Right ventricle myocardium inferior (tissue), 1 donor: ENCODE measurements at places on chromosomes 2 and 18.
A peak's percentile ranks its signal among the peaks of the same experiment; 100 is the strongest.

GRCh38 chr2:39419282-39420223, 17.5 kb downstream of the MAP4K3 start:
- DNase-seq = no peak

DNA sequence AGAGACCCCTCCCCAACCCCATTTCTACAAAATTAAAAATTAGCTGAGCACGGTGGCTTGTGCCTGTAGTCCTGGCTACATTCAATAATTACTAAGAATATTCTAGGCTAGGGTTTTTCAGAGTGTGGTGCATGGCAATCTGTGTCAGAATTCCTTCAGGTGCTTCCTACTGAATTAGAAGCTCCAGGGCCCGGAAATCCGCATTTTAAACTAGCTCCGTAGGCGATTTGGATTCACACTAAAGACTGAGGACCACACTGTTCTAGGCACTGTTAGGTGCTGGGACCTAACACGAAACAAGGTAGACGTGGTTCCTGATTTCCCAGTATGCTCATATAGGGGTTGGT, 628 bp upstream of the ZFAND2B start:
- no peak for DNase-seq

DNA sequence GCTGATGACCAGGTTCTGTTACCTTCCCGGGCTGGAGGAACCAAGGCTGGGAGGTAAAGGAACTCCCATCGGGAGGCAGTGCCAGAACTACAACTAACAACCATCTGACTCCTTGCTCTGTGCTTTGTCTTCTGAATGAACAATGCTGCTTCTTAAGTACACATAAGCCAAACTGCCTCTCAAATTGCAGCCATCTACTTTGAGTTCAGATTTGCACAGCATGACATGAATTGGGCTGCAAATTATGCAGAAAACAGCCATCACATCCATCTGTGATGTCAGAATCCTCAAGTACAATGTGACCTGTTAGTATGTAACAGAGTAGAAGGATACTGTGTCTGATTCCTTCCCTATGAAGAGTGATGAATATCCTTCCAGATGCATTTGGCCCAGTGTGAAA, 290.6 kb downstream of the ZNF521 start:
- no peak for DNase-seq

DNA sequence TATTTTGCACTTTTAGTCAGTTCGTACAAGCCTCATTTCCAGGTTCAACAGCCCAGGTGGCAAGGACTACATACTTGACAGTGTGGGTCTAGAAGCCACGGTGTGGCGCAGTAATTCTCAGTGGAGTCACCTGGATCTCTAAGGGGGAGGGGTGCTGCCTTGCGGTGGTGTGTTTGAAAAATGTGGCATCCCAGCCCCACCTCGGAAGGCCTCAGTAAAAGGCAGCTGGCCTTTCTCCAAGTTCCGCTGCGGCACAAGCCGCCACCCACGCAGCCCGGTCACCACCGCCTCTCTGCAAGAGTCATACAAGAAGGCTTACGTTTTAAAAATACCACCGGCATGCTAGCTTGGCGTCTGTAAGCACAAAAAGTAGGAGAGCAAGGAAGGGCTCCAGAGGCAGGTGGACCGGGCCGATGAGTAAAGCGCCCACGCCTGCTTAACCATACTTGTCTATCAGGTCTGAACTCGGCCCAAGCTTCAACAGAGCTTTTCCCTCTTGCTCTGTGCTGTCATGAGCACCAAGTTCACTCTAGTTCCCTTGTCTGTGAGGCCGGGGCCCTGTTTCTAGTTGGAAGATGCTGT, 49.5 kb downstream of the SPRED2 start:
- peak; percentile 88 for DNase-seq

DNA sequence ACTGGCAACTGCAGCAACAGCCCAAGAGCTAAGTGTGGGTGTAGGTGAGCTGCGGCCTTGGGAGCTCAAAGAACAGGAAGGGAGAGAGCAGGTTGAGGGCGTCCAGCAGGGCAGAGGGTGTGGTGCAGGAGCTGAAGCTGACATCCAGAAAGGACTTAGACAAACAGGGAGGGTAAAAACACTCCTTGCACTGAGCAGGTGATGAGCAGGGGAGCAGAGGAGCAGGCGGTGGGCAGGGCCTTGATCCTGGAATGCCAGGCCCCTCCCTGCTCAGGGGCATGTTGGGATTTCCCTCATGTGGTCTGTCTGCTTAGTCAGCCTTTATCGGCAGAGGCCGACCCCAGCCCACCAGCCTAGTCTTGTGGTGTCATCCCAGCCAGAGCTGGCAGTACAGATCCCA, 63.6 kb downstream of the VSNL1 start:
- DNase-seq = no peak

DNA sequence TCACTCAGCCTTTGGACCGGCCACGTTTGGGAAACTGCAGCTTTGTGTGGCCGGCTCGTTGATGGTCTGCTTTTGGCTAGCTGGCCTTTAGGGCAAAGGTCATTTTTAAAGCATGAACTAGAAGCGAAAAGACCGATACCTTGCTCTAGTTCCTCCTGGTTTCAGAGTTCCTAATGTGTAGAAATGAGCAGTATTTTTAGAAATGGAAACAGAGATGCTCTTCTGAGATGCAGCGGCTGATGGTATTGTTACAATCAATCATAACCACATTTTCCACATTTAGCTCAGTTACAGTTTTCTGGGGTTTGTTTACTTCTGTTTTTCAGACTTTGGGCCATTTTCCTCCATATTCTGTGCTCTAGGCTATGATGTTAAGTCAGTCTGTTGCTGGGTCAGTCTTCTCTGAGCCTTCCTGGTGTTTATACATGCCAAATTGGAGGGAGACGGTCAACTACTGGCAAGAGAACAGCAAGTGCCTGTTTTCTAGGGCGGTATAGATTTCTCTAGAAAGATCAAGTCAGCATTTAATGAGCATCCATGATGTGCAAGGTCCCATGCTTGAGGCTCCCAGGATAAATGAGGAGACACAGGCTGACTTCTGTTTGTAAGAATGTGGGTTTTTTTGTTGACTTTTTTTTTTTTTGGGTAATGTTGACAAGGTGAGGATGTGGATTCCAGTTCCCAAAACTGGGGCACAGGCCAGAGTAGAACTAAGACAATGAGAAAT, 28.0 kb downstream of the RNF144A start:
- no peak for DNase-seq

GRCh38 chr18:30280186-30280585, 762.4 kb downstream of the DSC3 start:
- no peak for DNase-seq

- no peak for DNase-seq
Measured at GRCh38 chr2:105502625-105503334, 103.9 kb upstream of the FHL2 start.

DNA sequence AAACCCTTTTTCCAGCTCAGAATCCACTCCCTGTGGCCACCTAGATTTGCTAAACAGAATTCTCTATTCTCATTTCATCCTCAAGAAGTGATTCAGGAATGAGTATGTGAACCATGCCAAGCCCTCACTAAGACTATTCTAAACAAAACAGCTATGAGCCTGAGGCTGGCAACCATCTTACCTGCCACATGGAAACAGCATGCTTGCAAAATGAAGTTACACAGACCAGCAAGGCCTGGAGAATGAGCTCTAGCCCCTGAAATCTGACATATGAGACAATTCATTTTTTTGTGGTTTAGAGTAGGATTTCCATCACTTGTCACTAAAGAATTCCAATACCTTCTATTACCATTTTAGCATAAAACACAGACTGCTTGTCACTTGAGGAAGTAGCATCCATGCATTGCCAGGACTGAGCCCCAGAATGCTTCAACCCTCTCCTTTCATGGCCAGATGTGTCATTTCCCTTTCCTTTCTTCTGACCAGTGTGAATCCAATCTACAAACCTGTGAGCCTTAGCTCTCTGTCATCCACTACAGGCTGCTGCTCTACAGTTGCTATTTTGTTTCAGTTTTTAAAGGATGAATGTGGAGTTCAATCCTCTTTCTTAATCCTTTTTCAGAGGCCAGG, 744.3 kb upstream of the ACVR2A start:
- no peak for DNase-seq

DNA sequence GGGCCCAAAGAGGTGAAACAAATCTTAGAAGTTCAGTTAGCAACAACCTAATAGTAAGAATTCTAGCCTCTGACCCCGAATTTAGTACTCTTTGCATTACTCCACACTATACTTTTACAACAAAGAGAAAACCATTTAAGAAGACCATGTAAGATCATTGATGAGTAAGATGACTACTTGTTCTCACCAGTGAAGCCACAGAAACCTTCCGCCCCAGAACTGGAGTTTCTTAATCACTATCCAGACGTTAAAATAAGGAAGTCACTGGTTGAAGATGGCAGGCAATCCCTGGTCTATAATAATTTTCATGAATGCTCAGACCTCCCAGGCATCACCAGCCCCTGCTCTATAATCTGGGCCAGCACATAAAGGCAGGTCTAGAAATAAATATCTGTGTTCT, 95.0 kb downstream of the TMEM163 start:
- no peak for DNase-seq

DNA sequence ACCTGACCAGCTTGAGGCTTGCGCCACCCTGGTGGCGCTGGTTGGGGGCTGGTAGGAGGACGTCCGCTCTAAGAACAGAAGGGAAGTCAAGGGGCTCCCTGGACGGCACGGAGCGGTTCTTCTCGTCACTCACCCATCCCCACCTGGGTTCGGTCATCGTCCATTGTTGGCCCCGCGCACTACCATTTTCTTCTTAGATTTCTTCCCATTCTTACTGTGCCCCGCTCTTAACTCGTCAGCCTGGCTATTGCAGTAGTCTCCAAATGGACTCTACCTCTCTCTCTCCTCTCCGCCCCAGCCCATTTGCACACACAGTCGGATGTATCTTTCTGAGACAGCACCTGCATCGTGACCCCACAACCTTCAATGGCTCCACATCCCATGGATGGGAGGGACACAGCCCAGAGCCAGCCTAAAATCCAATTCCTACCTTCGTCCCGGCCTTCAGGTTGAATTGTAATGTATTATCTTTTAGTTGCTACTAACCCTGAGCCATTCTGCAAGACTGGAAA, 814 bp upstream of the RAB1A start:
- DNase-seq = no peak

- DNase-seq = peak; percentile 85
Measured at GRCh38 chr2:219451661-219452360, 17.2 kb downstream of the SPEG start.

GRCh38 chr2:119224391-119225104, 914 bp downstream of the STEAP3 start:
- no peak for DNase-seq

DNA sequence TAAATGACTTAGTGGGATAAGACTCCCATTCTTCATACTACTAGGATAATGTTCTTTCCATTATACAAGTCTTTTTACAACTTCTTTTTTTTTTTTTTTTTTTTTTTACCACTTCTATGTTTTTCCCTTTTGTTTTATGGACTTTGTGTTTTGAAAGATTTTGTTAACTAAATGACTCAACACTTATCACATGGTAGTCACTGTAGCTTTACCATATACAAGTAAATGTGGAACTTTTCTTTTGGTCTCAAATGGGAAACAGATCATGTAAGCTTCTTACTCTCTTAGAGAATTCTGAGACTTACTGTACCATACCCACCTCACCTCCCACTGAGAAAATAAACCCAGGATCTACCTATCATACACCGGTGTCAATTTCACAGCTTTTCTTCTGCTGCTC, 590.3 kb upstream of the CDH2 start:
- no peak for DNase-seq

- DNase-seq = no peak
Measured at GRCh38 chr2:181684454-181685149, 4.3 kb upstream of the NEUROD1 start.

DNA sequence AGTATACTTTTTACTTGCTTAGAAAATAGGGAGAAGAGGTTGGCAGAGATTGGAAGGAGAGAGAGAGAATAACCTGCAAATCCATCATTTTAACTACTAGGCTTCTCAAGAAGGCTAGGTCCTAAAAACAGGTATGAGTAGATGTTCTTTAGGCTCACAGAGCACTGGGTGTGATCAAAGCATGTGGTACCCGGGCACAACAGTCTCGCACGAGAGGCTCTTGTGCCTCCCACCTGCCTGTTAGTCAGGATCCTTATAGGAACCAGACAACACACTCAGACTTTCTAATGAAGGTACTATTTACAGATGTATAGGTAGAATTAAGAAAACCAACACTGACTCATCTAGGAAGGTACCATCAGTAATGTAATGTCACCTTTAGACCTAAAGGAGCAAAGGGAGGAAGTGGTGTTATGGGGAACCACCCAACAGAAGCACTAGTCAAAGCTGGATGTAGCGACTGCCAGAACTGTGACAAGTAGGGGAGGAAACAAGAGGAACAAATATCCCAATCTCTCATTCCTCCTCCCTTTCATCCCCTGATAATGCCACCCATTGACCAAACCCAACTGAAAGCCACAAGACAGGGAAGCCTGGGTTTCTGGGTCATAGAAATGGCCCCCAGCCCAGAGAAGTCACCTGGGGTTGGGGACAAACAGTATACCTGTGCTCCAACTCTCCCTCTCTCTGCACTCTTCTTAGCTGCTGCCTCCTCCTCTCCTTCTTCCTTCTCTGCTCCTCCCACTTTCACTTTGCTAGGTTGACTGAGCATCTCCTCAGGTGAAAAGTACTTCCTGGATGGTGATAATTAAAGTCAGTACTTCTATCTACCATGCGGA, 16.0 kb upstream of the MARCHF4 start:
- DNase-seq = no peak

GRCh38 chr2:142058149-142058548, 72.7 kb downstream of the LRP1B start:
- DNase-seq = no peak

DNA sequence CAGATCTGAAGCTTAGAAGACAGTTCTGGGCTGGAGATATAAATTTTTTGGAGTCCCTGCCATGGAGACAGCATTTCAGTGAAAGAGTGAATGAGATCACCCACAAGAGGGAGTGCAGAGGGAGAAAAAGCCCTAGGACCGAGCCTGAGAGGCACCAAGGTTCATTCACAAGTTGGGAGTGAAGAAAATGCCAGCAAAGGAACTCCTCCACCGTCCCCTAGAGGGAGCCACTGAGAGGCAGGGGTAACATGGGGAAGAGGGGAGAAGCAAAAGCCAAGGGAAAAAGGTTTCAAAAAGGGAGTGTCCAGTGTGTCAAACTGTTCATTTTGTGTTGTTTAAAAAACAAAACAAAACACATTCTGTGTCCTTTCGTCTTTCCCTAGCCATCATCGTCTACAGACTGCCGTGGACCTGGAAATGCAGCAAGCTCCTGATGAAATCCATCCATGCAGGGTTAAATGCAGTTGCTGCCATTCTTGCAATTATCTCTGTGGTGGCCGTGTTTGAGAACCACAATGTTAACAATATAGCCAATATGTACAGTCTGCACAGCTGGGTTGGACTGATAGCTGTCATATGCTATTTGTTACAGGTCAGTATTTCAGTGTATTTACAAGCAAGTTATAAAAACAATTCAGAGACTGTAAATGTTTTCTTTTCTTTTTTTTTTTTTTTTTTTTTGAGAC, 19.1 kb downstream of the CYBRD1 start:
- no peak for DNase-seq

- no peak for DNase-seq
Measured at GRCh38 chr18:45287531-45287930, 327.7 kb upstream of the SLC14A2 start.

DNA sequence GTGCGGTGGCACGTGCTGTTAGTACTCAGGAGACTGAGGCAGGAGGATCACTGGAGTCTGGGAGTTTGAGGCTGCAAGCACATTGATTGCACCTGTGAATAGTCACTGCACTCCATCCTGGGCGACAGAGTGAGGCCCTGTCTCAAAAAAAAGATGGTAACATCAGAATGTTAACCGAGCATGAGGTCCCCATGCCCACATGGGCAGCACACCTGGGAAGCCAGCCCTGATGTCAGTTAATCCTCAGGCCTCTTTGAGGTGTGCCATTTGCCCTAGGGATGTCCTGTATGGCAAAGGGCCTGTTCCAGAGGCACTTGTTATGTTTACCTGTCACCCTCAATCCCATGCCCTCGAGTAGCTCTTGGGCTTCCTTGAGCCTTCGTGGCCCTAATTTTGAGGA, 16.6 kb downstream of the RBFA start:
- DNase-seq = no peak
